ENCODE measurements at places on chromosomes 5 and 9.

GRCh38 chr5:143679777-143680176 is 132.2 kb upstream of the HMHB1 start:
- DNase-seq = peak; percentile 66

DNA sequence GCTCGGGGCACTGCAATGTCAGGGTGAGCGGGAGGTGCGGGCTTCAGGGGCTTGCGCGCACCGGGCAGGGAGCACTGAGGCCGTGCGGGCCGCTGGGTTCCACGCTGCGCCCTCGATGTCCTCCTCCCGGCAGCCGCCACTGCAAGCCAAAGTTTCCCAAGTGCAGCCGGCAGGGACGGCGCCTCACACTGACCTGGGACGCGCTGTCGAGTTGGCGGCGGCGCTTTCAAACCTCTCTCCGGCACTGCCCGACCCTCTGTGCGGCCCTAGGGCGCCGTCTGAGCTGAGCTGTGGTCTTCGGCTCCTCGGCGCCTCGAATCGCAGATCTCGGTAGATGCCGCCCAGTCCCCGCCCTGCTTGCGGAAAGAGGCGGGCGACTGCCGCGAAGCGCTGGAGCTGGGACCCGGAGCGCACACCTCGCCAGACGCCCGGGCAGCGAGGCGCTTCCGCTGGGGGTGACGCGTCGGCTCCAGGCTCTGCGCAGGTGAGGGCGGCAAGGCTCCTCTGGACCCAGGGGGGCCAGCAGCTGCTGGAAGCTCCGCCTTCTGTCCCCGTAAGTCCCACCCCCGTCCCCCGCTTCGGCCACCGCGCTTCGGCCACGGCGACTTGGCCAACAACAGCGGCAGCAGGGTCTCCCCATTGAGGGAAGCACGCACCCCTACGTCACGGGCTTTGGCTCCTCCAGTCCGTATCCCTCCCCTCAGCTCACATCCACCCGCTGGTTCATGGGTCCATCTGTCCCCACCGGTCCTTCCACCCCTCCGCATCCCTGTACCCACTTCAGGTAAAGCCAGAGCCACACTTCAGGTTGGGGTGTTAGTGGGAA is at the start of gene ANKRD34B:
ANKRD34B (minus strand) TSS at position 320 of the 826 bp plus-strand sequence. CDS start 10,261 bp downstream, outside the sequence.
- peak; percentile 56 for DNase-seq

DNA sequence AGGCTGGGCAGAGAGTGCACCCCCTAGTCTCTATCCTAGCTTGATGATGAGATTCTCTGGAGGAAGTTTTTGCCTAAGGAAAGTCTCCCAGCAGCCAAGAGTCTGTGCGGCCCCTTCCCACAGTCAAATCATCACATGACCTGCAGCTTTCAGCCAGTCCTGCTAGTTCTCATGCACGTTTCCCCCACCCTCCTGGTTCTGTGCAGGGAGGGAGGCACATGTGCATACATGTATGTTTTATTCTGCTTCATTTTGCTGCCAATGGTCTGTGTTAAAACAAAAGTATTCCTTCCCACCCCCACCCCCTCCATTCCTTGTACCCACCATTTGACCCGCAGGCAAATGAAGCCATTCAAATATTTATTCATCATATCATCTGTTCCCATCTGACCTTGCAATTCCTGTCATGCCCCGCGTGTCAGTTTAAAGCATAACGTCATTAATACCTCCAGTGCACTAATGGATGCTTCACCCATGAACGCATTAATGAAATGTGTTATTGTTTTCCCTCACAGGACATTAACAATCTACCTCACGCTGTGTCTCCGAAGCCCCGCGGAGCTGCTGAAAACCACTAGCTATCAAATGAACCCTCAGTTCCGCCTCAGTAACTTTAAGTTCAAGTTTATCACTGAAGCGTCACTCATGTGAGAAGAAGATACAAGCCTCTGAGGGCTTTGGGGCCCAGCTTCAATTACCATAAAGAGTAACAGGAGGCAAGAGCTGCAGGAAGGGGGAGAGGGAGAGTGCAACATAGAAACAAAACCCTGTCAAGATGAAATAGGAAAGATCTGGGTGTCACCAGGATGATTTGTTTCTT is 139.6 kb downstream of the RASEF start:
- DNase-seq = peak; percentile 94

GRCh38 chr9:87535817-87536539 is 38.3 kb downstream of the DAPK1 start:
- no peak for DNase-seq

DNA sequence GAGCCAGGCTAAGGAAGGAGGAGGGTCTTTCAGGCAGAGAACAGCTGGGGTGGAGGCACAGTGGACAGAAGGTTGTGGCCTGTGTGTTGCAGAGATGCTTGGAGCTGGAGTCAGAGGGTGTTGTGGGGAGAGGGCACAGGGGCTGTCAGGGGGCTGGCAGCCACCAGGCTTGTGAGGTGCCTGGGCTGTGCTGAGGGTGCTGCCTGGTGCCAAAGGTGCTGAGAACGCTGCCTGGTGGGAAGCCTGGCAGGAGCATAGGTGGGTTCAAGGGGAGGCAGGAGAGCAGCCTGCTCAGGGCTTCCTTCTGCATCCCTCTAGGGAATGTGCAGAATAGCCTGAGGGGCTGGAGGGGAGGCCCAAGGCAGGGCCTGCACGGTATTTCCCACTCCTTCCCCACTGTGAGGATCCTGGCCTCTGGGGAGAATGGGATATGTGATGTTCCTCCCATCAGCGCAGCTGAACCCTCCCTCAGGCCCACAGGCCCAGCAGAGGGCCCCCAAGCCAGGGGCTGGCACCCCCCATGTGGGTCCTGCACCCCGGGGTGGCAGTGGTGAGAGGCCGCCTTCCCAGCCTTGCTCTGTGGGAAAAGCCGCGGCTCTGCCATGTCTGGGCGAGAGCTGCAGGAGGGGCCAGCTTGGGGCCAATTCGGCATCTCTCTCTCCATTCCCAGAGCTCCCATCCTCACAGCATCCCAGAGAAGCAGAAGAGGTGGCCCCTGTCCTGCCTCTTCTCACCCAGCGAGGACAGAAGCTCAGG is 76.3 kb downstream of the CACNA1B start:
- no peak for DNase-seq

DNA sequence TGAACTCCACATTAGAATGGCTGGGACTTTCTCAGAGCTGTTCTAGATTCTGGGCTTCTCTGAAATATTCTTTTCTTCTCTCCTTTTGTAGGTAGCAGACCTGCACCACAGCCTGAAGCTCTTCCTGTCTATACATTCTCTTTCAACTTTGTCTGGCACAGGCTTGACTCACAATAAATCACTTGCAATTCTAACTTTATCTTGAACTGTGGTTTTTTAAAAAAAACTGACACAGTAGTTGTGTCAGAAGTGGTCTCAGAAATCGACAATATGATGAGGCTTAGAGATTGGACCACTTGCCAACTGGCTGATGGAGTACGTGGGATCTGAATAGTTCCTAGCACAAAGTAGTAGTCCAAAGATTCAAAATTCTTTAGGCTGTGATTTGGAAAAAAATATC is 24.1 kb upstream of the CDH9 start:
- DNase-seq = no peak

- peak; percentile 31 for DNase-seq
Measured at GRCh38 chr5:41127967-41128690, 57.0 kb upstream of the MROH2B start.

GRCh38 chr9:127388856-127389238 is 8.1 kb upstream of the SLC2A8 start:
- no peak for DNase-seq

All from Caki2 (cell line).